CD4-positive, alpha-beta T cell treated with Interleukin-4 for 1 hour (primary cell): ENCODE measurements at places on chromosomes 6 and 20.

DNA sequence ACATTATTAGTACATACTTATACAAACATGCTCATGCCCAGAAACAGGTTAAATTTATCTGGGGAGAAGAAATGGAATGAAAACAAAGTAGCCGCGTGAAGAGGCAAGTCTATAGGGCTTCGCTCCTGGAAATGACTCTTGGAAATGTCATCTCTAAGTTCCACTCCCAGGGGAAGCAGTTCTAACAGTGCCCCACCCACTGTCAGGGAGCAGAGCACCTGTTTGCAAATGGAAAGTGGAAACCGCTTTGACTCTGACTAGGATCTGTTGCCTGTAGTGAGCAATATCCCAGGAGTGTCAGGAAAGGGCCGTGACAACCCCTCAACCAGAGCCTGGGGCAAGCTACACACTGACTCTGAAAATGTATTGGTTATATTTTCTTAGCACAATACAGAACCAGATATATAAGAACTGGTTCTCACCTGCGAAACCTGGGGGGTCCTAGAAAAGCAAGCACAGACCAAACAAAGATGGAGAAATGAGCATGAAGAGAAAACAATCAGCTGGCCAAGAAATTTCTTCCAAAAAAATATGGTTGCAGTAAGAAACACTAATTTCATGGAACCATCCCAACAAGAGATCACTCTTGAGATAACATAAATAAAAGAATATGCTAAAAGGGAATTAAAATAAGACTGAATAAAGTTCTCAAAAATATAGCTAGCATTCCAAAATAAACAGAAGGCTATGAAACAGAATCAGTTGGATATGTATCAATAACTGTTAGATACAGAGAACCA lies 47.5 kb upstream of the CRISP1 start:
- DNase-seq, result no peak

GRCh38 chr20:50590348-50590664 lies 80.1 kb downstream of the PTPN1 start:
- DNase-seq, result no peak

GRCh38 chr6:159904497-159904911 lies 13.7 kb downstream of the MAS1 start:
- DNase-seq, result no peak

GRCh38 chr20:4920131-4920530 lies 81.2 kb downstream of the SLC23A2 start:
- DNase-seq, result no peak

- no peak for DNase-seq
Observed at GRCh38 chr6:158565122-158565429, 5.2 kb downstream of the TMEM181 start.

DNA sequence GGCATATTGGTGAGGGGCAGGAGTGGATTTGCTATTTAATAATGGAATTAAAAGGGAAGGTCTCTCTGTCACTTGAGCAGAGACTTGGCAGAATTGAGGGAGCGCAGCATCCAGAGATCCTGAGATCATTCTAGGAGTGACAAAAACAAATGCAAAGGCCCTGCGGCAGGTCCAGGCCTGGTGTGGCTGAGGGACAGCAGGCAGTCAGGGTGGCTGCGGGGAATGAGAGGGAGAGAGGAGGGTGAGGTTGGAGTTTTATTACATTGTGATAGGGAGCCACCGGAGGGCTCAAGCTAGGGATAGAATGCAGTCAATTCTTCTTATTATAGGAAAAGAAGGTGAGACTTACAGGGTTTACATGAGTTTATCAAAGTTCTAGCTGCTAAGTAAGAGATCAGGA lies 59.5 kb upstream of the PBOV1 start:
- DNase-seq, result no peak
